Activated CD8-positive, alpha-beta memory T cell treated with anti-CD3 and anti-CD28 coated beads, Interleukin-2, amount 10 ng/mL, durations not matched to agents 7 days and 5 days (primary cell): ENCODE measurements at places on chromosomes 4 and X. TPM values are rescaled to one million over a fixed set of nuclear protein-coding genes. Genes with fewer than 3 reads are reported as not detected.
A peak's percentile ranks its signal among the peaks of the same experiment; 100 is the strongest.

DNA sequence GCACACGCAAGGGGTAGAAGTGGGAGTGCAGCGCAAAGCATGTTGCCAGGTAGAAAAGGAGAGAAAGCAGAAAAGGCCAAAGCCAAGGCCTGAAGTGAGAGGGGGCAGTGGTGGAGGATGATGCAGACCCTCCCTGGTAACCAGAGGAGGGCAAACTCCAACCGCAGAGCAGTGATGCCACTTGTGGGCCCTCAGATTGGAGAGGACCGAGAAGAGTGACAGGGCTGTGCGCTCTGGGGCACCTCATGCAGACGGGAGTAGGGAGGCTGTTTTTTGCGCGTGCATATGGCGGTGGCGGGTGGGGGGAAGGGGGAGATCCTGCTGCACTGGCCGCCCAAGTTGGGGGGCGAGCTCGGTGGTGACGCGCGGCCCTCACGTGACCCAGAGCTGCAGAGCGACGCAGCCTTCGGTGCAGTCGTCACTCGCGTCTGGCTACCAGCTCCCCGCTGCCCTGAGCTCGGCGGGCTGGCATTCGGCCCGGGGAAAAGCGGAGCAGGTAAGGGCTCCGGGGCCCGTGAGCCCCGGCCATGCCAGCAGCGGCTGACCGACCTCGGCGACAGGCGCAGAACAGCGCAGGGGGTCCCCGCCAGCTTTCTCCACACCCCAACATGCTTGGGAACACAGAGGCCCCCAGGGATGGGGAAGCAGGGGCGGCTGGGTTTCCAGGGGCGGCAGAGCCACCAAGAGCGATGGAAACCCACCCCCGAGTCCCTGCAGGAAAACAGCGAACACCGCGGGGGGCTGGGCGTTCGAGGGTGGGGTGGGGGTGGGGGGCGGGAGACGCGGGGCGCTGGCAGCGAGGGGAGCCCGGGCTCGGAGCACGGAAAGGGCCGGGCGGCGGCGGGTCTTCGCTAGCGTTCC, at the start of gene BEX3:
Gene BEX3, plus strand, starts transcription at position 421 of the 861 bp plus-strand sequence. CDS start 984 bp downstream, outside the sequence.
- peak; percentile 42 for DNase-seq

GRCh38 chr4:122930862-122931261, 8.5 kb upstream of the NUDT6 start:
- no peak for DNase-seq

CMC4 gene
- 3.7 TPM for total RNA-seq

GRCh38 chr4:150457802-150458201, 124.1 kb upstream of the MAB21L2 start:
- no peak for DNase-seq

- DNase-seq = no peak
These were observed 6.9 kb downstream of the FGA start for GRCh38 chr4:154583677-154584076.

- no peak for DNase-seq
These were observed 16.3 kb downstream of the SYNPO2 start for GRCh38 chr4:118904935-118905334.

DNA sequence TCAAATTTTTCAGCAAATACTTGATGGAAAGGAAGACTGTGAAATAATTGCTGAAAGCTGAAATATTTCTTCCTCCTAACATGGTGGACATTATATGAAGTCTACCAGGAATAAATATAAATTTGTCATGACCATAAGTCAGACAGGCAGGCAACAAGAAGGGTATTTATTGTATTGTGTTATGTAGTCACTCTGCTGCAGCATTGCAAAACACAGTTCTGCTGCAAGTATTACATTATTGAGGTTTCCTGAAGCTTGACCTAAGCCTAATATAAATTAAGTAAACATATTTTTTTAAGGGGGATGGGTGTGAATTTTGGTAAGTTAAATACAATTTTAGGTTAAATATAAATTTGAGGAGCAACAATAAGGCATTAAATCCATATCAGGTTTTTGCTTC, 60.2 kb upstream of the MAOA start:
- DNase-seq = no peak

DNA sequence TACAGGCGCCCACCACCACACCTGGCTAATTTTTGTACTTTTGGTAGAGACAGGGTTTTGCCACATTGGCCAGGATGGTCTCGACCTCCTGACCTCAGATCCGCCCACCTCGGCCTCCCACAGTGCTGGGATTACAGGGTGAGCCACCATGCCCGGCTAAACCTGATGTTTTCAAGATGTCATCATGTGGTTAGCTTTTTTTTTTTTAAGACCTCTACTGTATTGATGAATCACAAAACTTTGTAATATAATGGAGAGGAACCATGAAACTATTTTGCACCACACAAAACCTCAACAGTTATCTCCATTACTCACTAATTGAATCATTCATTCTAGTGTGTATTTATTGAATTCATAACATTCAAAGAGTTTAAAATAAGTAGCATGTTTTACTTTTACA, 94.7 kb upstream of the NEIL3 start:
- DNase-seq = no peak

DNA sequence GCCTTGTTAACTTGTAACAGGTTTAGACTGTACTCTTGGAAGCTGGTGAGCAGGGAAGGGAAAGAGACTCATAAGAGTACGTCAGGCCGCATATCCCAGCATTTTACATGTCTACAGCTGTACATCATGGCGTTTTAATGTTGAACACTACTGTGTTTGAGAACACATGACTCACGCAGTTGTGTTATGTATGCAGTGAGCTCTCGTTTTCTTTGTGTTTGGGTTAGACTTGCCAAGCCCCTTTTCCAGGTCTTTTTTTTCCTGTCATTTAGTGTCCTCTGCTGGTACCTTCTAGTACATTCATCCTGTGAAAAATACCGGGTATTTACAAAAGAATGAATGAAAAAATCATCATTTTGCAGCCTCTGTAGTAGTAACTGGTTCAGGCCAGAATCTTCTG, 35.3 kb downstream of the SMS start:
- DNase-seq = no peak

- DNase-seq = no peak
These were observed 12.5 kb upstream of the SPATA4 start for GRCh38 chr4:176207839-176208238.

PFKFB1 gene
- 1.2 TPM for total RNA-seq

EPHA5 gene
- total RNA-seq = not detected

- no peak for DNase-seq
These were observed 235.2 kb downstream of the DTHD1 start for GRCh38 chr4:36516522-36517095.

CHM gene
- 12.5 TPM for total RNA-seq

CD38 gene
- total RNA-seq = 179 TPM

- DNase-seq = no peak
These were observed 327.3 kb downstream of the CAMK2D start for GRCh38 chr4:113434247-113434587.

GRCh38 chr4:153170407-153170806, 33.8 kb upstream of the TRIM2 start:
- no peak for DNase-seq

- DNase-seq = no peak
These were observed 1299.9 kb downstream of the C4orf33 start for GRCh38 chr4:130395871-130396270.

DNA sequence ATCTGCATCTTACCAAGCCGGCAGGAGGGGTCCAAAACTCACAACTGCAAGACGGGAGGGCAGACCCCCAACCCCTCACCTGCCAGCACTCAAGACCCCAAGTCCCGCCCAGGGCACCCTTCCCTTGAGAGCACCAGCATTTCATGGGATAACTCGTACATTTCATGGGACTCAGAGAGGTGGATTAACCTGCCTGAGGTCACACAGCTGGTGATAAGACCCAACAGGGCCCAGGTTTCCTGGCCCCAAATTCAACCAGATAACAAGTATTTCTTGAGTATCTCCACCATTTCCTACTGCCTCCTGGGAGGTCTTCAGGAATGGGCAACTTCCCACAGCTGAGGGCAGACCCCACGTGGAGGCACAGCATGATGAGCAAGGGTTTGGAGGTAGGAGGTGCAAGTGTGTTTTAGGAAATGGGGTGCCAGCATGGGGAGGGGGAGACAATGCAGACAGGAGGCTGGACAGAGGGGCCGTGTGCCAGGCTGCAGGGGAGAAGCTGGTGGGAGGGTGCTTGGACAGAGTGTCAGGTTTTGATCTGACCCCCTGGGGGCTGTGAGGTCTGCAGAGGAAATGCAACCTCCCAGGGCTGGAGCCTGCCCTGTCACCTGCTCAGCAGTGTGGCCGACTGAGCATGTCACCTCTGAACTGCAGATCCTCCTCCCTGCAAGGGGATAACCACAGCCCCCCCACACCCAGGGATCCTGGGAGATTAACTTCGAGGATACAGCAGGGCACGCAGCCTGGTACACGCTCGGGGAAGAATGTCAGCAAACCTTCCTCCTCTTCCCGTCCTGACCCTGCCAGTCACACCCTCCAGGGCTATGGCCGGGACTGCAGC, 4.4 kb downstream of the ADRA2C start:
- no peak for DNase-seq

DNA sequence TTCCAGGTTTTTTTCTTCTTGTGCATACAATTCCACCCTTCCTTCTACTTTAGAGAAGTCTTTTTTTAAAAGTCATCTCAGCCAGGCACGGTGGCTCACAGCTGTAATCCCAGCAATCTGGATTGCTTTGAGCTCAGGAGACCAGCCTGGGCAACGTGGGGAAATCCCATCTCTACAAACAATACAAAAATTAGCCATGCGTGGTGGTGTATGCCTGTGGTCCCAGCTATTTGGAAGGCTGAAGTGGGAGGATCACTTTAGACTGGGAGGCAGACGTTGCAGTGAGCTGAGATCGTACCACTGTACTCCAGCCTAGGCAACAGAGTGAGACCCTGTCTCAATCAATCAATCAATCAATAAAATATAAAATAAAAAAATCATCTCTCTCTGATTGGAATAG, 14.8 kb downstream of the ELOVL6 start:
- no peak for DNase-seq

CXCL6 gene
- total RNA-seq = not detected

- no peak for DNase-seq
These were observed 15.7 kb upstream of the SLC10A4 start for GRCh38 chr4:48467442-48467841.

- DNase-seq = no peak
These were observed 14.6 kb upstream of the MAGIX start for GRCh38 chrX:49147936-49148335.

GRCh38 chr4:151035328-151035727, 20.2 kb upstream of the LRBA start:
- no peak for DNase-seq

- no peak for DNase-seq
These were observed 175.2 kb downstream of the IL13RA2 start for GRCh38 chrX:114842181-114842580.

DNA sequence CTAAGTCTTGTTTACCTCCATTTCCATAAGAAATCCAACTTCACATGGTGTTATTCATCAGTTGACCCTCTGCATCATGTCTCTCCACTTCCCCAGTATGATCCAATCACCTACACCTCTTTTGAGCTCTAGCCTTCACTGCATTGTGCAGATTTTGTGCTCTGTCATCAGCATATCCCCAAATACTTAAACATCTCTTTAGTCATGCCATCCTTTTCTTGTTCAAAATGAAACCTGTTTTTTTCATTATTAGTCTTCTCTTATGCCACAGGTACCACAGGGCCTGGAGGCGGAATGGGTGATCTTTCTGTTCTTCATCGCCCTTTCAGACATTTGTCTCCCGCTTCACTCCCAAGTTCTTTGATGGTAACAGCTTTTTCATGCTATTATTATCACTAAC, 382.7 kb upstream of the GALNTL6 start:
- no peak for DNase-seq

COX7B gene
- 256 TPM for total RNA-seq

GRIA2 gene
- not detected for total RNA-seq

GRCh38 chrX:10111364-10112148, 45.2 kb upstream of the CLCN4 start:
- peak; percentile 80 for DNase-seq

DNA sequence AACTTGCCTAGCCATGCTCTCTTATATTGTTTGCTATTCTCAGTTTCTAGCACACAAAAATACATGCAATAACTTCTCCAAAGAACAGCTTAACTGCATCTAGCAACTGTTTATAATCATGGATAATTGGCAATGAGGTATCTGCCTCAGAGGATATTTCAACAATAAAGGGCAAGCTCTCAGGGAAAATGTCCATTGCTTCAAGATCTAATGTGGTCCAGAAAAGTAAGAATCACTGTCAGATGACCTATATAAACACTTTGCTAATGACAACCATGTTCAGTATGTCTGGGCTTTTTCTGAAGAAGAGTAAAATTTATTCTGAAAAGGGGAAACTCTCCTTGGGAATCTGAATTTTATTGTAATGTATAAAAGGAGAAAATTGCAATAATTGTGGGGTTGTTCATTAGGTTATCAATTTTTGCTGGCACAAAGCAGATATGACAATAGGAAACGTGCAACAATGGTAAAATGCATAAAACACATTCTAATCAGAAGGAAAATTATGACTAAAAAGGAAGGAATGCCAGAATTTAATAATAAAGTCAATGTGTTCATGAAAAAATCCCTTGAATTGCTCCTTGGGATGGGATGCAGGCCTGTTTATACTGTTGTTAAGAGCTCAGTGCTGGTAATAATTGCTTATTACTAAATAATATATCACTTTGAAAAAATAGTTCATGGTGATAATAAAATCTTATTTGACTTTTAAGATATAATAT, 90.3 kb downstream of the ANTXR2 start:
- DNase-seq = no peak

DNA sequence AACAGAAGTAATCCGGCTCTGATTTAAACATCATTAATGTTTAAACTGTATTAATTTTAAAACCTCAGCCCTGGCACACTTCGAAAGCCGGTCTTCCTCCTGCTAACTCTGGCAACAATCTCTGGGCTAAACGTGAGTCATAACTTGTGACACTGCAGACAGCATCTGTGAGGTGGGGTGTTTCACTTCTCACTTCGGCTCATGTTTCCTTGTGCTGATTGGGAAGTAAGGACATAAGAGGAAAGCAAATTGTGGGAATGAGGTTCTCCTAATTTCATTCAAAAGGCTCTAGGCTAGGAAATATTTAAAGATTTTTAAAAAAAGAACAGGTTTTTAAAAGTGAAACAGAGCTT, 139.9 kb upstream of the USP9X start:
- no peak for DNase-seq

DNA sequence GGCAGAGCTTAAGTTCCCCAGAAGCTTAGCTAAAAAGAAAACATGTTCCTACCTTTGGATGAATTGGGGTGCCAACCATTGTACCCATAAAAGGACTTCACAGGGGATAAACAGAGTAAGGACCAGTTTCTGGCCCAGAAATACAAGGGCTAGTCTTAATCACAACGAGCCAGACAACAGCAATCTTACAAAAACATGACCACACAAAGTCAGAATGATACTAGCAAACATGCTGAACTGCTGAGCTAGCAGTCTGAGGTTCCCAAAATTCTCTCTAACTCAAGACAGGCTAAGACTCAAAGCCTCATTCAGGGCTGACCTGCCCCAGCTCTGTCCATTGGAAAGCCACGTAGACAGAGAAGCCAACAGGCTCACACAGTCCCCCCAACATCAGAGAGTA, 40.3 kb downstream of the ATP11C start:
- DNase-seq = no peak

GRCh38 chr4:148173397-148174017, 268.7 kb downstream of the NR3C2 start:
- DNase-seq = no peak

GRCh38 chr4:162803378-162803777, 363.3 kb downstream of the NAF1 start:
- no peak for DNase-seq

- no peak for DNase-seq
These were observed 520.1 kb upstream of the FRG1 start for GRCh38 chr4:189420572-189420971.
